ENCODE measurements at places on chromosomes 2 and 18. TPM values are rescaled to one million over a fixed set of nuclear protein-coding genes. Genes with fewer than 3 reads are reported as not detected.

- DNase-seq, result no peak
Measured at GRCh38 chr2:109209412-109209811, 80.4 kb downstream of the SH3RF3 start.

DNA sequence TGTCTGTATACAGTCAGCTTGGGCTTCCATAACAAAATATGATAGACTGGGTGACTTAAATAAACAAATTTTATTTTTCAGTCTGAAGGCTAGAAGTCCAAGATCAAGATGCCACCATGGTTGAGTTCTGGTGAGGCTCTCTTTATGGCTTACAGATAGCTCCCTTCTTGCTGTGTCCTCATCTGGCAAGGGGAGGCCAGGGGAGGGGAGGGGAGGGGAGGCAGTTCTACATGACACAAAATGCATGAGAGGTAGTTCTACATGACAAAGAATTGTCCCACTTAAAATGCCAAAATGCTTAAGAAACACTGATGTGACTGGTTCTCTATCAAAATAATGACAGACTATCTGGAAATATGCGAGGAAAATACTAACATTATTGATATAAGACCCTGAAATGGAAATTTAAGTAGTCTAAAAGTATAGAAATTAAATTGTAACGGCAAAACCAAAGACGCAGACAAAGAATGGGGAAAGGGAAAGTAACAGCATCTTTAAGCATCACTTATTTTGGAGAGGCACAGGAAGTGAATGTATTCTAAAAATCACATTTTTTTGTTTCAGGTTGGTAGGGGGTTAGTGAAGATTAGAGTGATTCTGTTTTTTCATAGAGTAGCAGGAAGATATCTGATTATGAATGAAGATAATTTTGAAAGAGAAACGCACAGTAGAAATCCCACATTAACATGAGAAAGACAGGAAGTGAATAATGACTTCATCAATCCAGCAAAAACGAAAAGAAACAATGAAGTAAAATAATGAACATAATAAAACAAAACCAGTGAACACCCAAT is 131.4 kb downstream of the STRN start:
- no peak for DNase-seq

Gene GALR1
- total RNA-seq, result not detected

Gene FAM124B
- not detected for total RNA-seq

Gene ALPP
- total RNA-seq, result 0.34 TPM

Gene STRADB
- total RNA-seq, result 17.4 TPM
